ENCODE measurements at places on chromosomes 13 and 19. TPM values are rescaled to one million over a fixed set of nuclear protein-coding genes. Genes with fewer than 3 reads are reported as not detected.
A peak's percentile ranks its signal among the peaks of the same experiment; 100 is the strongest.

- peaks cover 2% of the 10 kb centered on the region for H3K4me1 ChIP-seq
- peaks cover 64% of the 10 kb centered on the region for H3K27me3 ChIP-seq
- no peak overlapping the region for H3K27ac ChIP-seq
- no peaks in the 10 kb centered on the region for H3K36me3 ChIP-seq
These were observed 182.5 kb downstream of the KCNRG start for GRCh38 chr13:50197705-50198104.

DNA sequence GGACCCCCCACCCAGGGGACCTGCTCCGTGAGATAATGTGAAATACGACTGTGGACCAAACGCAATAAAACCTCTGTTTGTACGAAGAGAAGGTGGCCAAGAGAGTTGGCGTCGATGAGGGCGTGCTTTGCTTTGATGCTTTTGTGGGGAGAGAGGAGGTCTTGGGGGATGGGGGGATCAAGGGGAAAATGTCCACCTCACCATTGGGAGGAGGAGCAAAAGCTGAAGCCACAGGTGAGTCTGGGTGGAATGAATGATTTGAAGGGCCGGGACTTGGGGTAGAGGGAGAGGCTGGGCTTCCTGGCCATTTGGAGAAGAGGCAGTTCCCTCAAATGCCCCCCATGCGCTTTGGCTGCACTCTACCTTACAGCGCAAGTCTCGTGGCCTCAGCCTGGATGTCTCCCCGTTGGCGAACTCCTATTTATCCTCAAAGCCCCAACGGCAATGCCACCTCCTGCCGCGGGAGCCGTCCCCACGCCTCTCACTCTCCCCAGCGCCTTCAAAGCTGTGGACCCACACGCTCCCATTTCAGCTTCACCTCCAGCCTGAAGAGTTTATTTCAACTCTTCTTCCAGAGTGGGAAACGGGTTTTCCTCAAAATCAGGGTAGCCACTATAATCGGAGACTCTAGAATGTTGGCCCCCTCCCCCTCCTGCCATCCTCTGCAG is 795 bp upstream of the ABCA7 start:
- H3K27ac ChIP-seq: peak overlapping the region; percentile 68
- peaks cover 36% of the 10 kb centered on the region for H3K4me1 ChIP-seq
- no peak for DNase-seq
- H3K27me3 ChIP-seq: no peaks in the 10 kb centered on the region
- peaks cover 46% of the 10 kb centered on the region for H3K36me3 ChIP-seq
- H3K4me3 ChIP-seq: peak overlapping the region; percentile 96

DNA sequence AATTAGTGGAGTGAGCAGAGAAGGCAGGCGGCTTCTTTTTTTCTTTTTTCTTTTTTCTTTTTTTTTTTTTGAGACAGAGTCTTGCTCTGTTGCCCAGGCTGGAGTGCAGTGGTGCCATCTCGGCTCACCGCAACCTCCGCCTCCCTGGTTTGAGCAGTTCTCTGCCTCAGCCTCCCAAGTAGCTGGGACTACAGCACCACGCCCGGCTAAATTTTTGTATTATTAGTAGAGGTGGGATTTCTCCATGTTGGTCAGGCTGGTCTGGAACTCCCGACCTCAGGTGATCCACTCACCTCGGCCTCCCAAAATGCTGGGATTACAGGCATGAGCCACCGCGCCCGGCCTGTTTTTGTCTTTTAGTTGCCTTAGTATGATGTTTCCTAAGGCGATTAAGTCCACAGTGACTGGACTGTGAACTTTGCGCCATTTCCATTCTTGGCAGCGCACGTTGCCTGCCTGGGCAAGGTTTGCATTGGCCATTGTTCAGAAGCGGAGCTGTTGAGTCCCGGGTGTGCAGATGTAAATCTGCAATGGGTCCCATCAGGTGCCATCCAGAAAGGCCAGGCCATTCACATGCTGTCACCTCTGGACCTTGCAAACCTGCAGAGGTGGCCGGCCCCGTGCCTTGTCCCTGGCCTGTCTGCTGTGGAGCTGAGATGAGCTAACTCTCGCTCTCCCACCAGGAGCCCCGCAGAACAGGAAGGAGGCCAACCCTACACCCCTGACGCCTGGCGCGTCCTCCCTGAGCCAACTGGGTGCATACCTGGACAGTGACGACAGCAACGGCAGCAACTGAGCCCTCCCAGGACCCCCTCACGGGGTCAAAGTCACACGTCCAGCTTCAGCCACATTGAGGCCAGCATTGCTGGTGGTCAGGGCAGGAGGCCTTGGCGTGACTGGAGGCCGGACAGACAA is 10.9 kb upstream of the SHD start:
- no peak for DNase-seq
- no peak overlapping the region for H3K4me3 ChIP-seq
- no peaks in the 10 kb centered on the region for H3K27me3 ChIP-seq
- peaks cover 3% of the 10 kb centered on the region for H3K4me1 ChIP-seq

GRCh38 chr19:39765091-39766076 is 13.3 kb upstream of the LEUTX start:
- no peak overlapping the region for H3K27ac ChIP-seq
- H3K36me3 ChIP-seq: no peaks in the 10 kb centered on the region
- H3K4me1 ChIP-seq: peaks cover 3% of the 10 kb centered on the region
- H3K27me3 ChIP-seq: peaks cover 19% of the 10 kb centered on the region
- H3K4me3 ChIP-seq: no peak overlapping the region
- no peak for DNase-seq

- no peak for DNase-seq
- no peaks in the 10 kb centered on the region for H3K4me1 ChIP-seq
- H3K27me3 ChIP-seq: no peaks in the 10 kb centered on the region
- no peak overlapping the region for H3K4me3 ChIP-seq
- no peak overlapping the region for H3K27ac ChIP-seq
These were observed 253.4 kb downstream of the TEX29 start for GRCh38 chr13:111573801-111574200.

Gene PALM
- not detected for total RNA-seq

All from activated T-helper 2 cell treated with anti-CD3 and anti-CD28 coated beads, Interferon-gamma antibody, Interleukin-2, Interleukin-4, amounts not matched to agents 10 μg/mL and 5 μg/mL and 100 μg/mL, durations not matched to agents 14 hours and 24 hours and 36 hours (primary cell).